Muscle of back (tissue), 13 donors: ENCODE measurements at places on chromosomes 3 and 15.

DNA sequence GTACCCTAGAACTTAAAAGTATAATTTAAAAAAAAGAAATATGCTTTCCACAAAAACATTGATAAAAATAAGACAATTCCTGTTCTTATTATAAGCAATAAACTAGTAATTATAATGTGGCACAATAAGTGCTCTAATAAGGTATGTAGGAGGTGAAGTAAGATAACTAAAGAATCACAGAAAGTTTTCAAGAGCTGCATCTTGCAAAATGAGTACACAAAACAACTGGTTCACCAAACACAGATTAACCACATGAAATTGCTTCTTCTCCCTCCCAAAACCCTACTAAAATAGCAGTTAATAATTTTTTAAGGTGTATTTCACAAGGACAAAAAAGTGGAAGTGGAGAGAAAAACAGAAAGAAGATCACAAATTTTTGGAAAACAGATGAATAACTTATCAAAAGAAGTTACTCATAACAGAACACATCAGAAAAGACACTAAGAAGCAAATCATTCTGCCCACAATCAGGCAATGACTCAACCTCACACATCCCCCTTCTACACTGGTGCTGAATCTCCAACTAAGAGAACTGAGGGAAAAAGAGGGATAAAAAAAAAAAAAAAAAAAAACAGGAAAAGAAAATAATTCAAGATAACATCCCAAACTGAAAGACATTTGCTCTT is 64.2 kb downstream of the TBC1D5 start:
- DNase-seq = no peak

DNA sequence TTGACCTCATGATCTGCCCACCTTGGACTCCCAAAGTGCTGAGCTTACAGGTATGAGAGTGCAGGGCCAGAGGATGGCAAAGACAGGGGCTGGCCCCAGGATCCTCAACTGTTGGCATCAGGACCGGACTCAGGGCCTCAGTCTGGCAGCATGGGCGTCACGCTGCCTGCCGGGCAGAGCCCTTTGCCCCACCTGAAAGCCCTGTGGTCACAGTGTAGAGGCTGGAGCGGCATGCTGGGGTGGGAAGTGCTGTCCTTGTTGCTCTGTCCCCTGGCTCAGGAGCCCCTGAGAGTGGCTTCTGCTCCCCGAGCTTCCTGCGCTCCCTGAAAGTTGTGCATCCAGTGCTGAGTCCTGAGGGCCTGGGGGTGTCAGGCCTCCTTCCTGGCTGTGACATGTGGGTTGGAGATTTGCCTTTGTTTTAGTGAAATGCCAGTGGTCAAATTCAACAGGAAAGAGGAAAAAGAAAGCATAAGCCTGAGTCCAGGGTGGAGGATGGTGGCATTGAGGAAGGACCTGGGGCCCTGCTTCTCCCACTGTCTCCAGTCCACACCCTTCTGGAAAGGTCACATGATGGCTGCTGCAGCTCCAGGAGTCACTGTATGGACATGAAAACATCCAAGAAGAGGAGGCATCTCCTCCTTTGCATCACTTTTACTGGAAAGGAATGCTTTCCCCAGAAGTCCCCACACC is 147.2 kb downstream of the OR4M2 start:
- no peak for DNase-seq

GRCh38 chr3:67362686-67363085 is 291.7 kb downstream of the SUCLG2 start:
- no peak for DNase-seq

GRCh38 chr3:23209747-23210487 is 6.8 kb downstream of the UBE2E2 start:
- no peak for DNase-seq
